ENCODE measurements at places on chromosomes 1 and 21.

GRCh38 chr21:31012133-31013089 lies 25.9 kb downstream of the KRTAP19-8 start:
- no peak for DNase-seq

DNA sequence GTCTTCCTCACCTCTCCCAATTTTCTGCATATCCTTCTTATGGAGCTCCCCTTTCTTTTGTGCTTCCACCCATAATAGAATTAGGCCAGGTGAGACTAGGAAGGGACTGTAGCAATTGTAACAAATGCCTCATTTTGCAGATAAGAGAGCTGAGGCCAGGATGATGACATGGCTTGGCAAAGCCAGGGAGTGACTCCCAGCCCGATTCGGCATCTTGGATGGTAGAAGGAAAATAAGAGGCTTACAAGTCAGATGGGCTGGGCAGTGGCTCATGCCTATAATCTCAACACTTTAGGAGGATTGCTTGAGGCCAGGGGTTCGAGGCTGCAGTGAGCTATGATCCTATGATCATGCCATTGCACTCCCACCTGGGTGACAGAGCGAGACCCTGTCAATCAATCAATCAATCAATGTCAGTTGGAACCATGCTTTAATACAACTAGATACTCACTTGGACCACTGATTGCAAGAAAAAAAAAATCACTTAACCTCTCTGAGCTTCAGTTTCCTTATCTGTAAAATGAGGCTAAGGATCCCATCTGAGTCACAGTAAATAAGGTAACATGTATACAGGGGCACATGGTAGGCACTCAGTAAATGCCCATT lies 51.6 kb downstream of the PLEKHA6 start:
- no peak for DNase-seq

DNA sequence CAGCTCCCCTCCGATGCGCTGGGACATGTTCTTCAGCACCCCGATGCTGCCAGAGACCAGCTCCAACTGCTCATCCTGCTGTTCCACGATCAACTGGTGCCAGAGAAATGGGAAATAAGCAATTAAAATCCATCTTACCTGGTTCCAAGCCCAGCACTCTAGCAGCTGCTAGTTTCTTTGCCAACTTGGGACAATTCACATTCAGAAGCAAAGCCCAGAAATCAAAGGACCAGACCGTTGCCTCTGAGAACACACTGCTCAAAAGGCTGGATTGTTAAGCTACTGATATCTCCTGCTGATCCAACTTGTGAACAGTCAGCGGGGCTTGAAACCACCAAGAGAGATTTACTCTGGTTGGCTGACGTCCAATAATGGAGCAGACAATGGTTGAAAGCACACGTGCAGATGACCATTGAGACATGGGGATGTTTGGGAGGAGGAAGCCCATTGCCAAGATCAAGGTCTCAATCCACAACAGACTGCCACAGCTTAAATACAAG lies 34.4 kb downstream of the STX6 start:
- DNase-seq, result no peak

- no peak for DNase-seq
These were observed 5.2 kb upstream of the MAB21L3 start for GRCh38 chr1:116105996-116106395.

DNA sequence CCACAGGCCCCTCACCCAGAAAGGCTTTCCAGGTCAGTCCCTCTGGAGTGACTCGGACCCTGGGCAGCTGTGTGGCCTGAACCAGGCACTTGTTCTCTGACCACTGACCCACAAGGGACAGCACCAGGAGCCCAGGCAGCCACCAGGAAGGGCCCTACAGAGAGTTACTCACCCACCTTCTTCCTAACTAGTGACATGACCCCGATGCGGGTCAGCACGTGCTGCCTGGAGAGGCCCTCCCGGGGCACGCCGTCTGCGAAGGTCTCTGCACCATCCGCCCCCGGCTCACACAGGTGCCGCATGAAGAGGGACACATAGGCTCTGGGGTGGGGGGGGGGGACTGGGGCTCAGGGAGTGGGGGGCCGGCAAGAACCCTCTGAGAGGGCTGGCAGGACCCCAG lies 55.8 kb downstream of the CHD5 start:
- DNase-seq, result no peak

DNA sequence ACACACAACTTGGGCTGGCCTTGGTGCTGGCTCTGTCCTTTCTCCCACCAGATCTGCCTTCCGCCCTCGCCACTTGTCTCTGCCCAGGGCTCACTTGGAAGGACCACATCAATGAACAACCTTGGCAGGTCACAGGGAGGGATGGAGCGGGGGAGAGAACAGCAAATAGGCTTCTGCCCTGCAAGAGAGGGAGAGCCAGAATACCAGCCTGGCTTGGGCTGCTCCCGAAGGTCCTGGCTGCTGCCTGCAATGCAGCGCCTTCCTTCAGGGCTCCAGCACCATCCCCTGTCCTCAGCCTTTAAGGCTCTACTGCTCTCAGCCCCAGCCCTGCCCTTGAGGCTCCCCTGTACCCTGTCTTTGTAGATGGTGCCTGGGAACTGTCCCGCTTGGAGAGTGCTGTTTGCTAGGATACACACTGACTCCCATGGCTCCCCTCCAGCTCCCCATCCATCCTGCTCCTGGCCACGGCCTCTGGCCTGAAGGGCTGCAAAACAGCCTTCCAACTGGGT lies 43.8 kb downstream of the HIVEP3 start:
- no peak for DNase-seq

- DNase-seq, result no peak
These were observed 502.3 kb downstream of the NUF2 start for GRCh38 chr1:163824006-163824405.

- DNase-seq, result no peak
These were observed 53.4 kb upstream of the RGS21 start for GRCh38 chr1:192263436-192263835.

- DNase-seq, result no peak
These were observed 8.0 kb downstream of the RGL1 start for GRCh38 chr1:183812686-183813569.

DNA sequence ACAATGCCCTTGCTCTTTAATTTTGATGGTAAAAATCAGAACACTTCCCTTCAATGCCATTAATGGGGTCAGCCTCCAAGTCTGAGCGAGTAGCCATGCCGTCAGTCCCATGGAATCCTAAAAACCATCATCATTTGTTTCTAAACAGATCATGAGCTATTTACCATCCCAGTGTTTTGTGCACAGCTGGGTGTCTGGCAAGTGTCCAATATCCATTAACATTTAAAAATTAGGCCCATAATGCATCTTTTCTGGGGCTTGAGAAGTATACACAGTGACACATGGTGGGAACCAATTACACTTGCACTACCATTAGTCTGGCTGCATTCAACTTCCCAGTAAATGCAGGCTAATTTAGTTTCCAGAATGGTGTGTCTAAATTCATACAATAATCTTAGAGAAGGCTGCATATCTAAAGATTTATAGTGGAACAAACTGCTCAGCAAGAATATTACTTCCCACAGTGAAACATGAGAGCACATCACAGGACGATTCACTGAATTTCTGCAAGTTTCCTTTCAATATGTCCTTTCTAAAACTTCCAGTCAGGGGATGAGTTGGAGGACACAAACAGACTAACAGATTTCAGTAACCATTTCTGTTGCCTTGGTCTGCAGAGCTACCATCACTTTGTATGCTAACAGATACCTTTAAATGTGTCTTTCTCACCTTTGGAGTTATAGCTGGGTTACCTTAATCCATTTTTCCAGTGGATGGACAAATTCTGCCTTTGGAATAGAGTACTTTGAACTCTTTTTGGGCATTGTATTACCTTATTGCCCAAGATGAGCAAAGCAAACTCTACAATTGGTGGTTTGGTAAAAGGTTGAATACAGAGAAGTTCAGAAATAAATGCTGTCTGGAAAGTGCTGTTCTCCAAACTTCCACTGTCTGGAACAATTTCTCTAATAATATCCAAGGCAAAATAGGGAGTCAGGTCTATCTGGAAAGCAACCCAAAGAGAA lies 258.0 kb downstream of the PTBP2 start:
- no peak for DNase-seq

DNA sequence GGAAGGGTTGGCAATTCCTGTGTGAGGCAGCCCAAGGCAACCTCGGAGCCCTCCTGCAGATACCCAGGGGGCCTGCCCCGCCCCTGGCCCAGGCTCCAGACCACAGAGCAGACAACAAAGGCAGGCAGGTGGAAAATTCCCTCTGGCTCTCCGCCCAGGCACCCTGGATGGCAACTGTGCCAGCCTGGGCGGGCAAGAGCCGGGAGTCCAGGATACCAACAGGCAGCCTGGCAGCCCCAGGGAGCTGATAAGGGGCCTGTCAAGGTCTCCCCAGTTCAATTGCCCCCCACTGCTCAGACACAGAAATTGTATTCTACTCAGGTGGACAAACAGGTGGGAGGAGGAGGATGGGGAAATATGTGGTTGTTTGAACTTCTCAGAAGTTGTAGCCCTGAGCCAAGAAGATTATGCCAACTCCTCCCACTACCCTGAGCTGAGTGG lies 15.4 kb upstream of the GPR37L1 start:
- DNase-seq, result no peak

DNA sequence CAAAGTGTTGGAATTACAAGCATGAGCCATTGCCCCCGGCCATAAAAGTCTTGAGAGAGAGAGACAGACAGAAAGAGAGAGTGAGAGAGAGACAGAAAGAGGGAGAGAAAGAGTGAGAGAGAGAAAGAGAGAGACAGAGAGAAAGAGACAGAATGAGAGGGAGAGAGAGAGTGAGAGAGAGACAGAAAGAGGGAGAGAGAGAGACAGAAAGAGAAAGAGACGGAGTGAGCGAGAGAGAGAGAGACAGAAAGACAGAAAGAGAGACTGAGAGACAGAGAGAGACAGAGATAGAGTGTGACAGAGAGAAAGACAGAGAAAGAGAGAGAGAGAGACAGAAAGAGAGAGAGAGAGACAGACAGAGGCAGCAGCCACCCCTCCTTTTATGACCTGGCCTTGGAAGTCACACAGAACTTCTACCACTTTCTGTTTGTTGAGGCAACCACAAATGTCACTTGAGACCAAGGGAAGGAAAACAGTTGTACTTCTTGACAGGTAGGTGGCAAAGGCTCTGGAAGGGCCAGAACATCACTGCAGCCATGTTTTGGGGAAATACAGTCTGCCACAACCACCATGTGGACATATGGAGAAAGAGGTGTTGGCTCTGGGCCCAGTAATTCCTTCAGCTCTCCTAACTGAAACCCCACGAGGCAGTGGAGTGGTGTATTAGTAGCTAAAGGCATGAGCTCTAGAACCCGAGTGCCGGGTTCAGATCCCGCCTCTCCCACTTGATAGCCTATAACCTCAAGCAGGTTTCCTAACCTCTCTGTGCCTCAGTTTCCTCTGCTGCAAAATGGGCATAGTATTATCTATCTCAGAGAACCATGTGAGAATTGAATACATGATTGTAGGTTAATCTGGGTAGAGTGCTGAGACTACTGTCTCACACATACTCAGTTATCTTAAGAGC lies 50.6 kb downstream of the TNFRSF8 start:
- DNase-seq, result no peak

DNA sequence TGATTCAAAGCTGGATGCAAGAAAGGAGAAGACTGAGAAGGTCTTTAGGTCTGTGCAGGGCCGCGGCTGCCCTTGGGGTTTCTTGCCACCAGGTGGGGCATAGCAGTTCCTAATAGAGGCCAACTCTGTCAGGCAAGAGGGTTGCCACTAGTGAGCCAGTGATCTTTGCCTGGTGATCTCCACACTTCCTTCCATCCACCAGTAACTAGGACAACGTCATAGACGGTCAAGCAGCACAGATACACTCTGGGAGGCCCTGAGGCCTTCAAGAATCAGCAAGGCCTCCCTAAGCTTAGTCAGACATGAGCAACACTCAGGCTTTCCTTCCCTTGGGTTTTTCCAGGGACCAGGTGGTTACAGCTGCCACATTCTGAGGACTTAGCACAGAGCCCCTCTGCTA lies 32.9 kb upstream of the ATP2B4 start:
- DNase-seq, result peak; percentile 23

DNA sequence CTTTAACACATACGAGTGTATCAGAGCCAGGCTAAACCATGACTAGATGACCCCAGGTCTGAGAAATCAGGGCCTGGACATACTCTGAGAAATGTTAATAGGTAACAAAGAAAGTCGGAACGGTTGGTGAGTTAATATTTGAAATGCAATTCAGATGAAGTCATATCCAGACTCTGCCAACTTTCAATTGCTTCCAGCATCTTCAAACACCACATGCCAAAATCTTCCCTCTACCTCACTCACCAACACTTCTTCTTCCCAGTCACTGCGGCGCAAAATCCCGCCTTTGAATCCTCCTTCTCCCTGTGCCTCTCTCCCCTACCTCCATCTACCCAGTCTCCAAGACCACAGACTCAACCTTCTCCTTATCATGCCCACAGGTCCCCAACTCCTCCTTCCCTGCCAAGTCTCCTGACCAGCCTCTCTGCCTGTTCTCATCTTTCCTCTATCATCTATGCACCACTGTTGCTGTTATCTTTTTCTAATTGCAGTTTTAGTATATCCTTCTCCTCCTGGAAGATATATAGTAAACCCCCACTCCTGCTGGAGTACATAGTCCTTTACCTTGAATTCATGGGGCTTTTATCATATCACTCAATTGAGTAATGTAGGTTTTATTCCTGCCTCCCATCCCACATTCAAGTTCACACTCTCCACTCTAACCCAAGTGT lies 41.3 kb downstream of the ZBTB18 start:
- DNase-seq, result no peak

DNA sequence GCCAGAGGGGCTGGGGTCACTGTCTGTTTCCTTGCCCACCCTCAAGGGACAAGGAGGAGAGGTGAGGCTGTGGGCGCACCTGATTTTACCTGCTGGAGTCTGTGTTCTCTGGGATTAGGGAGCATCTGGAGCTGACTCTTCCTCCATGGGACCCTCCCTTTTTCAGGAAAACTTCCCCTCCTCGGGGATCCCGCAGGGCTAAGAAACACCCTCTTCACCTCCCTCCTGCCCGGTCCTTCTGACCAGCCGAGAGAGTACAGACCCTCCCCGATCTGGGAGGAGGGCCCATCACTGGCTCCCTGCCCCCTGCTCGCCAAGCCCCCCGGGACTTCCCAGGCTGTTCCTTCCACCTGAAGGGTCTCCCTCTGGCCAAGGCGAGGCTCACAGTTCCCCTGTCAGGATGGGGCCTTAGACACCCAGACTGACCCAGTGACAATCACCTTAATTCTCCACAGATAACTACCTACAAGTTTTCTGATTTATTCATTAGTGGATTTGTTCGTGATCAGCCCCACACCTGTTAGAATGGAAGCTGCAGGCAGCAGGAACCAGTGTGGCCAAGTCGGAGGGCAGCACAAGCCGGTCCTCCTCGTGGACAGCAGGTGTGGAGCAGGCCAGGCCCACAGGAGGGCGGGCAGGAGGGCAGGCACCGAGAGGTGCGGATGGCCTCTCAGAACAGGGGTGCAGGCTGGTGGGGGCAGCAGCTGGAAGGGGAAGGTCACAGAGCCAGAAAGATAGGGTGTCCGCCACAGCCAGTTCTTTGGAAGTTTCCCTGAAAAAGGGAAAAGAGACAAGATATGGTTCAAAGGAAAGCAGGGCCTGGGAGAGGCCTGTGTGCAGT lies 15.9 kb upstream of the SAMD11 start:
- no peak for DNase-seq

- no peak for DNase-seq
These were observed 22.7 kb downstream of the SLX9 start for GRCh38 chr21:44962403-44962966.
